ENCODE measurements at places on chromosomes 13 and 19.

- no peak for DNase-seq
Measured at GRCh38 chr13:95420501-95420900, 119.2 kb upstream of the ABCC4 start.

DNA sequence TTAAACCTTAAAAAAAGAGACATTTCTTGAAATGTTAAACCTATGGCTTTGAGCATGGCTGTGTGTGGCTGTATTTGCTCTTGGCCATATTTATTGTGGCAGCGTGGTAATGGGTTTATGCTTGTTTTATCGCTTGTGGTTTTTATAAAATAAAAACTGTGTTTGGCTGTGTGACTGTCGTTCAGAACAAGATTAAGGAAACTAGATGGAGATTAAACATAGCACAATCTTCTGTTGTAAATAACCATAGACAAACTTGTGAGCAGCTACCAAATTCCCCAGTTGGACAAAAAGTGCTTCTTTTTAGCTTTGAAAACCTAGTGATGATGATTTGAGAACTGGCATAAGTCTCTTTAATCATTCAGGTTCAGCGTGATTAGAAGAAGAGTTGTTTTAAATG, 191.0 kb downstream of the GGACT start:
- DNase-seq, result no peak

GRCh38 chr13:88026241-88026640, 355.1 kb downstream of the SLITRK5 start:
- no peak for DNase-seq

DNA sequence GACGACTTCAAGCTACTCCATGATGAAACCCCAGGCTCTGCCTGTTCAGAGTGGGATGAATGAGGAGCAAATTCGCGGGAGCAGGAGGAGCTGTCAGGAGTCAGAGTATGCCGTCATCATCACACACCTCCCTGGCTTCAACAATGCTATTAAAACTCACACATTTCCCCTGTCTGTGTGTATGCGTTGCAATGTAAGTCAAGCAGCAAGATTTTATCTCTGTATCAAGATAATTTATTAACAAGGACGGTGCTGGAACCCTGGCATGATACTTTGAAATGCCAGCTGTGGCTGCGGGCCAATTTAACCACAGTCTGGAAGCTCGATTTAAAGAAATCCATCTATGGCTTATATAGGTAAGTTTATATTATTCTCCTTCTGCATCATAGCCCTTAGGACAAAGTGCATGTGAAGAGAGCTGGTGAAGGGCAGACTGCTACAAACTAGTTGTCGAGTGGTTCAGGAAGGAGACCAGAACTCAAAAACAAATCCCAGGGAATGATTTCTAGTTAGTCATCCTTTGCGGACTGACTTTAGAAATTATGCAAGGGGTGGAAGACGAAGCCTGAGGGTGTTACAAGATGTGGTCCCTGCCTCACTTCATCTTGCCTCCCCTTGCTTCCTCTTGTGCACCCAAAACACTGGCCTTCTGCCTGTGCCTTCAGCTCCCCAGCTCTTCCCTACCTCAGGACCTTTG, 486.5 kb downstream of the COG6 start:
- DNase-seq, result no peak

GRCh38 chr13:43316946-43317353, 293.6 kb downstream of the DNAJC15 start:
- DNase-seq, result no peak
